ENCODE measurements at places on chromosomes 13 and 19.

DNA sequence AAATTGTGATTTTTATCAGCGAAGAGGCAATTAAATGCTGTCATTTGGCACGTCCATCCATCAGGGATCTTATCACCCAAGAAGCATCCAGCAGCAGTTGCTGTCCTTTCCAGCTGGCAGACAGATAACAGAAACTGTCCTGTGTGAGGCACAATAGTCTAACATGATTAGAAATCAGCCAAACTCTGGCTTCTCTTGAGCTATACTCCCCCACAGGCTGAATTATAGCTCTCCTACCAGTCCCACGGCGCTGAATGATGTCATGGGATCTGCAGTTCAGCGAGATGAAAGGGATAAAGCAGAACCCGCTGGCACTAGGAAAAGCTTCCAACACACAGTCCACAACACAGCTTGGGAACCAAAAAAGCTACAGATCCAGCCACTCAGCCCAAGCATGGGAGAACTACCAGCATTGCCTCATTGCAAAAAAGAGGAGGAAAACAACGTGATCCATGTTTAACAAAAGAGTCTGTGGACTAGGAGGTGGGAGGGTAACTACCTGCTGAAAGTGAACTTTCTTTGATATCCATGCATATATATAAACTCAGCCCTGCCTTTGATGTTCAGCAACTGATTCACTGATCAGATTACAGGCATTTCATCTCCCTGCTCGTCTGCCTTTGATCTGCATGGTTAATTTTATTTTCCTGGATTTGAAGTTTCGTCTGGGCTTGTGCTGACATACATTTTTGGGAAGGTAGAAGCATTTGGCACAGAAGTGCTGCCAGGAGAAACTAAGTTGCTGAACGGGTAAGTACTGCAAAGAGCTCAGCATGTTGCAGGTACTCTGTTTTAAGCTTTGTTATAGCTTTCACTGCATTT is at the start of gene TNFRSF19:
Gene TNFRSF19 (plus strand): TSS at position 314 of the 822 bp plus-strand sequence. CDS start 19,772 bp downstream, outside the sequence.
- DNase-seq, result peak; percentile 84

- DNase-seq, result no peak
Measured at GRCh38 chr19:2678044-2678671, 24.3 kb downstream of the GNG7 start.

- DNase-seq, result no peak
Measured at GRCh38 chr13:59211606-59212005, 952.1 kb downstream of the DIAPH3 start.

GRCh38 chr19:55160128-55160985 is 2.8 kb upstream of the TNNI3 start:
- DNase-seq, result peak; percentile 53

- DNase-seq, result no peak
Measured at GRCh38 chr13:98647121-98647520, 70.2 kb upstream of the STK24 start.

Measured in GM04504 (cell line).